KBM-7 (cell line): ENCODE measurements at places on chromosomes 2 and 18.
A peak's percentile ranks its signal among the peaks of the same experiment; 100 is the strongest.

DNA sequence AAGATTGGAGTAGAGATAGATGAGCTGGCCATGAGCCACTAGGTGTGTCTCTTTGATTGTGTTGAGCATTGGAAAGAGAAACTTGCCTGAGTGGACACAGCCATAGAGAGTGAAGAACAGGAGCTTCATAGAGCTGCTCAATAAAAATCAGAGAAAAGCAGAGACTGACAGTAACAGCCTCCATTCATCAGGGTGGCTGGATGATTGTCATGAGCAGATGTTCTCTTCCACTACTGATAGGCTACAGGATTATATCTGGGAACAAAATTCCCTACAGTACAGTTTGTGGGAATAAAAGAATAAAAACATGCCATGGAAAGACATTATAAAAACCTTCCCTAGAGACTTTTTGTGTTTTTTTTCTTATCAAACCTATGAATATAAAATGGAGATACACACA is 404.8 kb upstream of the ACVR2A start:
- DNase-seq: no peak

- DNase-seq: no peak
Measured at GRCh38 chr2:117996525-117996924, 17.3 kb downstream of the CCDC93 start.

DNA sequence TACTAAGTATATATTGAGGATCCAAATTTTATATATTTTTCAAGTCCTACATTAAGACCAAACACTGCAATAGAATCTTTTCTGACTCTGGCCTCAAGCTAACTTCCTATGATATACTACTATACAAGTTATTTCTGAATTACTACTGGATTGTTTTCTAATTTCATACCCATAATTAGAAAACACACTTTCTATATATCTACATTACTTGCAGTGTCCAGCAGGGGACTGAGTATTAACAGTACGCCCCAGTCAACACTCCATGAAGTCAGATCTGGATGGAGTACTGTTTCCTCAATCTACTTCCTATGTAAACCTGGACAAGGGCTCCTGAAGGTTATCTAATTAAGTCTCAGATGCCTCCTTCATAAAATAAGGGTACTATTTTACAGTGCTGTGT is 26.5 kb downstream of the RMP24 start:
- peak; percentile 9 for DNase-seq

- DNase-seq: peak; percentile 33
Measured at GRCh38 chr2:128215897-128216642, 102.6 kb downstream of the HS6ST1 start.

DNA sequence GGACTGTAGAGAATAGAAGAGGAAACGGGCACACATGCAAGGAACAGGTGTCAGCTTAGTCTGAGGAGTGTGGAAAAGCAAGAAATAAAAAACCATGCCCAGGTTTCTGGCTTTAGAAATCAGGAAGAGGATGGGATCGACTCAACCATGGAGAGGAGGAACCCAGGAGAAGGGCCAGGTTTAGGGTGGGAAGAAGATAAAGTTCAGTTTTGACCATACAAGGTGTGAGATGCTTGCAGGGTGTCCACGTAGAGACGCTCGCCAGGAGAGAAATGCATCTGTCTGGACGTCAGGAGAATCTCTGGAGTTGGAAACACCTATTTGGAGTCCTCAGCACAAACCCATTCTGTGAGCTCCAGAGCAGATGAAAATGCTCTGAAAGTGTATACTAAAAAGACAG is 275.1 kb downstream of the CYRIA start:
- DNase-seq: no peak

DNA sequence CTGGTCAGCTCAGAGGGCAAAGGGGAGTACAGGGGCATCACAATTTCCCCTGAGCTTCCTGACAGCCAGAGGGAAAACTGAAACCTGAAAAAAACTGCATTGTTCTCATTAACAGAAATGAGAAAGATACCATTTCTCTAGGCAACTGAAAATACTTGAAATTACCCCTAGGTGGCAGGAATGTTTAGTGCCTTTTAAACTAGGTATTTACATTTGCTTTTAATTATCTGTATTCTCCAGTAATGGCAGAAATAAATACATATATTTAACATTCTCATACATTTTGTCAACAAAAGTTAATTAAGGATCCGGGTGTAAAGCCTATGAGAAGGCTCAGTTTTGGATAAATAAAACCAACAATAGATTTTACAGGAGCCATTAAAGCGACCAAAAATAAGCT is 34.5 kb downstream of the RPL31 start:
- DNase-seq: peak; percentile 25

GRCh38 chr2:54867457-54867856 is 144.0 kb downstream of the EML6 start:
- no peak for DNase-seq

DNA sequence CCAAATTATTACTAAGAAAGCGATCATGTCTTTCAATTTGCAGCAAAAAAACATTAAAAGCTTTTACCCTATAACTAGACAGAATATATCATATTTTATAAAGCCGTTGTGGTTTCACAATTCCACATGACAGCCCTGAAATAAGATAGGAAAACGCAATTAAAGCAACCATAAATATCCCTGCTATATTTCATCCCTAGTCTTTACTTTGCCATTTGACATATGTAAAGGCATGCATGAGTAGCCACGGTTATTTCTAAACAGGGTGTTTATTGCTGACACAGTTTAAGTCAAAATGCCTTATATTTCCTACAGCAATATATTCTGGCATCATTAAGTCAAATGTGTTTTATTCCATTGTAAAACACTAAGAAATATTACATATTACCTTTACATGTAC is 239.9 kb downstream of the DSEL start:
- no peak for DNase-seq

- no peak for DNase-seq
Measured at GRCh38 chr2:141723814-141724213, 407.0 kb downstream of the LRP1B start.

- DNase-seq: peak; percentile 8
Measured at GRCh38 chr18:7370802-7371201, 139.9 kb downstream of the LRRC30 start.

DNA sequence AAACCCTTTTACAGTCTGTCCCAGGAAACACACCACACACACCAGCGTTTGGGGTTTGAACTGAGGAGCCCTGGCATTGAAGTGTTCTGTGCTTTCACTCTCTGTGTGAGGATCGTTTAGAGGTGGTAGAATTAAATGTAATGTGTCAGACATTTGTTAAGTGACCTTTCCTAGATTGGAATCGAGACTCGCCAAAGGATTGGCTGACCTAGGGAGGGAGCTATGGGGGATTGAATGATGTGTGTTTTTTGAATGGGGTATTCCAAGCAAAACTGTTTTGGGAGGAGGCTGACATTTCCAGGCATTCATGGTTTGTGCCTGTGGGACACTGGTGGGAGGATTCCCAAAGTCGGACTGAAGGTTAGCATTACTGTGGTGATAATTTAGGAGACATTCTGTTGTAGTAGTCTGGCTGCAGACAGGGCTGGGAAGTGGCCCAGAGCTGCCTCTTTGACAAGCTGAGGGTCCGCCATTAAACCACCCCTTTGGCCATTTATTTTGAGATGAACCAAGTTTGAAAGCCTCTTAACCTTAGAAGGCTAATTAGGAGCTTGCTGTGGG is 1.7 kb downstream of the MYO1B start:
- no peak for DNase-seq

GRCh38 chr2:28545590-28546200 is 49.8 kb downstream of the PLB1 start:
- DNase-seq: peak; percentile 10

DNA sequence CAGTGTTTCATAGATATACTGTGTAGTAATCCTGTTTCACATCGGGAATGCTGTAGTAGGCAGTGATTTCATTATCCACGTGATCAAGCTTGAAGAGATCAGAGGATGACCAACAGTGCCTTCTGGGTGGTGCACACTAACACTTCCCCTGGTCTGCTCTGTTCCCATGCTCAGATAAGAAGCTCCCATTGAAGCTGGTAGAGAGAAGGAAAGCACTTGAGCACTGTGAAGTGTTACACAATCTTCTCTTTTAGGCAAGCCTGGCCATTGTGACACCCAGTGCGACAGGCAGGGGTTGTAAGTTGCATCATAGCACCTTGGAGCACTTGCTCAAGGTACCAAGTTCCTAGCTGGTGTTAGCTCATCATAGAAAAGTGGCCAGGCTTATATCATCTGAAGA is 30.6 kb upstream of the GPD2 start:
- peak; percentile 37 for DNase-seq

DNA sequence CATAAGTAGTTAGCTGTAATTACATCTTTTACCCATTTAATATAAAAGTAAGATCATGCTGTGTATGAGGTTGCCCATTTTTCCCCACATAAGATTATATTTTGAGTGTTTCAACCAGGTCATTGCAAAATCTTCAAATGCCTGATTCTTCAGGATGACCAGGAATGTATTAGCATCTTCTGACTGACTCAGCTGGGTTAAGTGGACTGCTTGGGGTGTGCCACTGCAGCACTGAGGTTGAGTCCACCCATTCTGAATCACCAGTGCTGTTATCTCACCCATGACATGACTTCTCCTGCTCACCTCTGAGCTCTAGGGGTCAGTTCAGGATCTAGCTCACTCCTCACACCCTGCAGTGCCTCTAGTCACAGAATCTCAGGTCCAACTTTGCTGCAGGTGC is 576.7 kb upstream of the ZEB2 start:
- no peak for DNase-seq

DNA sequence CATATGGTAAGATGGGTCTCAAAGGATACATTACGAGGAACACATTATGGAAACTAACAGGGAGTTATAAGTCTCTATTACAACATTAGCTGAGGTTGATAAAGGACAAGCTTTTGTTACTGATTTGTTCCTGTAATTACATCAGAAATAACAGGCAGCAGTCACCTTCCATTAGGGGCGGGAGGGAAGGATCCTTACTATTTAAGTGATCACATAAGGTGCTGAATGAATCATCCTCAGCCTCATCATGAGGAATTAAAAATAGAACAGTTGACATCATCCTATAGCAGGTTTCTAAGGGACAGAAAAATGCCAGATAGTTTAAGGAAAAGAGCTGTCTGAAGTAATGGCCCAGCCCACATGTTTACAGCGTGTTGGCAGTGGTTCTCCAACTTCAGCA is 86.9 kb upstream of the MGAT5 start:
- no peak for DNase-seq

GRCh38 chr2:172997031-172997430 is 78.6 kb upstream of the MAP3K20 start:
- DNase-seq: no peak

- no peak for DNase-seq
Measured at GRCh38 chr2:21095714-21096113, 28.1 kb upstream of the TDRD15 start.

DNA sequence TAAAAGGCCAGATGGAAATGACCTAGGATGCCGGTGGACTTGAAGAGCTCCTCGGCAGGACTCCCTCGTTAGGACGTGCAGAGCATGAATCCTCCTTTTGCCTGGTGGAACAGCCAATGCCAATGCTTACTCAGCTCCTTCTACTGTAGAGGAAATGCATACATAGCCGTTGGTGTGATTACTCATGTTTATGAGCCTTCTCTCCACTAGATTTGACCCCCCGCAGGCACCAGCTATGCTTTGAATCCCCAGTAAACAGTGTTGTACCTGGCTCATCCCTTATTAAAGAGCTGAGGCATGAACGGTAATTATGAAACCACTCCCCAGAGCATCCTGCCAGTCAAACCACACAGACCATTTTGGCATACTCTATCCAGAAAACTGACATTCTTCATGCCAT is 172.8 kb downstream of the ANTXR1 start:
- no peak for DNase-seq

GRCh38 chr2:208103616-208104015 is 20.7 kb downstream of the CRYGD start:
- DNase-seq: no peak

DNA sequence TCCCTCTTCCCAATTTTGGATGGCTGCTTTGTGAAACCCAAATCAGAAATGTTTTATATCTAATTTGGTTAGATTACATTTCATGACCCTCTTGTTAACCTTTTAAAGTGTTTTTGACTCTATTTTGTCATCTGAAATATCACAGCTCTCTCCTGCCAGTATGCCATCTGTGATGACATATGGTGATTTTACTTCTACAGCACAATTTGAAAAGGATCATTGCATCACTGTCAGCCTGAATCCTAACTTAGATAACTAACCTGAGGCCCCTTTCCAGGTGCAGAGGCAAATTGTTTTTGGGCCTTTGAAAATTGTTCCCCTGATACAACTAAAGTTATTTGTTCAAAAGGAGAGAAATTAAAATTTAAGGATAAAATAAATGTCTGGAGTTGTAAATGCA is 1023.4 kb upstream of the LRRTM1 start:
- no peak for DNase-seq
